ENCODE measurements at places on chromosomes 12 and 14. TPM values are rescaled to one million over a fixed set of nuclear protein-coding genes. Genes with fewer than 3 reads are reported as not detected.

- DNase-seq, result no peak
Observed at GRCh38 chr12:57800965-57801364, 17.6 kb downstream of the AVIL start.

DNA sequence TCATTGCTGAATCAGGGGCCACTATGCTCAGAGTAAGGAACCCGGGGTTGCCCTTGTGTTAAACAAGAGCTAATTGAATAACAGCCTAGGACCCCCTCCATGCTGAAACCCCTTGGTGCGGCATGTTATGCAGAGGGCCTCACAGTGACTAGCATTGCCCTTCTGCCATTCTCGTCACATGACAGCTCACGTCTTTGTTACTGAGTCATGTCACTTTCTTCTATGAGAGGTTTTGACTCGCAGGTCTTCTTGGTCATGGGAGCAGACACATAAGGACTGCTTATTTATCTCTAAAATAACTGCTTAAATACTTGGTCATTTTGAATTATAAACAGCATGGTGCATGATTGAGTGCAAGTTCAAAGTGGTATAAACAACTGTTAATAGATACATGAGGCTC is 24.9 kb downstream of the TCTN1 start:
- DNase-seq, result no peak

GRCh38 chr12:71236133-71236660 is 78.4 kb upstream of the TSPAN8 start:
- no peak for DNase-seq

DNA sequence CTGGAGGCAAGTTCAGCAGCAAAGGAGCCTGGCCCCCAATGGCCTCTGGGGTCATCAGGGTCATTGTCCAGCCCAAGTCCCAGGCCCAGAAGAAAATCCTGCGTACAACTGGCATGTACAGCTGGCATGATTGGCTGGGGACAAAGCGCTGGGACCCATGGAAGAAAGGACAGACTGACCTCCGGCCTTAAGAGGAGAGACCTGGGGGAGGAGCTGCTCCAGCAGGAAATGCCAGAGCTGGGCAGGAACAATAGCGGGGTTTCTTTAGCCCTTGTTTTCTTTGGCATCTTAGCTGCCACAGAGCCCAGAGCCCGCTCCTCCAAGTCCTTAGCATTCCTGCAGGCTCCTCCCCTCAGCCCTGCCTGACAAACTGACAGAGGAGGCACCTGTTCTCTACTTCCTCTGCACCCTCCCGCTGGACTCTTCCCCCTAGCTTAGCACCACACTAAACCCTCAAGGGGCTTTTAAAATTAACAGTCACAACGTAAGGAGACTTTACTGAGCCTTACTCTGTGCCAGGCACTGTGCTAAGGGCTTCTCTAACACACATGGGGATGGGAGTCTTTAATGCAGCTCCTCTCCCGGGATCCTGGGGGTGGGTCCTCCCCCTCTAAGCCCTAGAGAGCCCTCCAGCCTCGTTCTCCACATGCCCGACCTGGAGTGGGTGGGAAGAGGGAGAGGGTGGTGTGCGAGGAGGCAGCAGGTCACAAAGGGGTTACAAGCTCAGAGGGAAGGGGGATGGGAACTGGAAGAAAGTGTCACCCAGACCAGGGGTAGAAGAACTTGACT is 1.8 kb upstream of the AQP5 start:
- DNase-seq, result no peak

- no peak for DNase-seq
Observed at GRCh38 chr14:65335411-65335947, 77.1 kb upstream of the FUT8 start.

- DNase-seq, result no peak
Observed at GRCh38 chr12:28893365-28893764, 255.7 kb upstream of the FAR2 start.

- no peak for DNase-seq
Observed at GRCh38 chr12:116892349-116893140, 11.3 kb upstream of the HRK start.

- no peak for DNase-seq
Observed at GRCh38 chr14:68306265-68306933, 486.5 kb downstream of the ZFP36L1 start.

DNA sequence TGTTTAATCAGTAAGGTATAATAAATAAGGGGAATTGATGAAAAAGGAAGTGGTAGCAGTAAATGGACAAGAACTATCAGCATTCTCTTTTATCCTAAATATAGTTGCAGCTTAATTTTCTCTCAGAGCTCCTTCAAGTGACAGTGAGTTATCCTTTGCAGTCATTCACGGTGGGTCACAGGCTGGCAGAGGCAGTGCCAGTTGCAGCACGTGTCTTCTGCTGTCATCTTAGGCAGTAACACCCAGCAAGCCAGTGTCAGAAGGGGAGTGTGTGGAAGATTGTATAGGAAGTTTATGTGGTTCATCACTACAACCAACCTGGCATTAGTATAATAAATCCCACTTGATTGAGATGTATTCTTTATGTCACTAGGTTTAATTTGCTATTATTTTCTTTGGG is 170.0 kb downstream of the CCDC91 start:
- DNase-seq, result no peak

- peak; percentile 40 for DNase-seq
Observed at GRCh38 chr12:45730348-45731189, 1.1 kb downstream of the ARID2 start.

DNA sequence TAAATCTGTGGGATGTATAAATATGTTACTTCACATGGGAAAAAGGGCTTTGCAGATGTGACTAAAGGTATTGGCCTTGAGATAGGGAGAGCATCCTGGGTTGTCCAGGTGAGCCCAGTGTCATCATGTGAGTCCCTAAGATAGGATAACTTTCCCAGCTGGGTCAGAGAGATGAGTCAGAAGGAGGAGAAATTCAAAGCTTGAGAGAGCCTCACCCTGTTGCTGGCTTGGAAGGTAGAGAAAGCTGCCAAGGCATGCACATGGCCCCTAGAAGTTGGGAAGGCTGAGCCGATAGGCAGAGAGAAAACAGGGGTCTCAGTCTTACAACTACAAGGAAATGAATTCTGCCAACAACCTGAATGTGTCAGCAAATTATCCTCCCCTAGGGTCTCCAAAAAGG is 213.0 kb downstream of the ADGRD1 start:
- no peak for DNase-seq

DNA sequence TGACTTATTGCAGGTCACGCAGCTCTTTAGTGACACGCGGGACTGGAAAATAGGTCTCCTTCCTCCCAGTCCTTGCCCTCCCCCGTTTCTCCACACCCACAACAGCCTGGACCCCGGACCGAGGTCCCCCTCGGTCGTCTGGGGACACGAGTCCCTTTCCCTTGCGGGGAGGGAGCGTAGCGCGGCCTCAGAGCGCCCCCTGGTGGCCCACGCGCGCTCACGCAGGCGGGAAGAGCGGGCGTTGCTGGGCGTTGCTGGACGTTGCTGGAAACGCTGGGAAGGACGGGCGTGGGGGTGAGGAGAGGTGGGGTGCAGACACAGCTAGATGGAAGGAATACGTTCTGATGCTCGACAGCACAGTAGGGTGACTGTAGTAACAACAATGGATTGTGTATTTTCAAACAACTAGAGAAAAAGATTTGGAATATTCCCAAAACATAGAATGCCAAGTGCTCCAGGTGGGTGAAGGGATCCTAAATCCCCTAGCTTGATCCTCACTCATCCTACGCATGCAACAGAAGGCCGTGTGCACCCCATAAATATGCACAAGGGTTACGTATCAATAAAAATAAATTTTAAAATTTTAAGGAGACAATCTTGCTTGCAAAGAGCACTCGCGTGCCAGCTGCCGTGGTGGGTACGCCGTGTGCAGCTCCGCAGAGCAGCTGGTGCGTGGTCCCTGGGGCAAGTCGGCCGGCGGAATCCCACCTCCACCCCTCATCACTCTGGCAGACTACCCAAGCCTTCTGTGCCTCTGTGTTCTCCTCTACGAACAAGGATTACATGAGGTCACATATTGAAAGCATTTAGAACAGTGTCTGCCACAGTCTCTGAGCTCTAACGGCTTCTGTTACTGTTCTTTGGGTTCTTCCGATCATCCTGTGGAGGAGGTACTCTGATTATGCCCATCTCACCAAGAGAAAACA is 87.4 kb downstream of the B4GALNT3 start:
- DNase-seq, result peak; percentile 67

POLE2 gene
- 2.2 TPM for total RNA-seq

TRHDE gene
- not detected for total RNA-seq

TSPAN19 gene
- not detected for total RNA-seq

MUCL1 gene
- total RNA-seq, result not detected

SLC5A8 gene
- not detected for total RNA-seq
